ENCODE measurements at places on chromosomes 1 and 21.

DNA sequence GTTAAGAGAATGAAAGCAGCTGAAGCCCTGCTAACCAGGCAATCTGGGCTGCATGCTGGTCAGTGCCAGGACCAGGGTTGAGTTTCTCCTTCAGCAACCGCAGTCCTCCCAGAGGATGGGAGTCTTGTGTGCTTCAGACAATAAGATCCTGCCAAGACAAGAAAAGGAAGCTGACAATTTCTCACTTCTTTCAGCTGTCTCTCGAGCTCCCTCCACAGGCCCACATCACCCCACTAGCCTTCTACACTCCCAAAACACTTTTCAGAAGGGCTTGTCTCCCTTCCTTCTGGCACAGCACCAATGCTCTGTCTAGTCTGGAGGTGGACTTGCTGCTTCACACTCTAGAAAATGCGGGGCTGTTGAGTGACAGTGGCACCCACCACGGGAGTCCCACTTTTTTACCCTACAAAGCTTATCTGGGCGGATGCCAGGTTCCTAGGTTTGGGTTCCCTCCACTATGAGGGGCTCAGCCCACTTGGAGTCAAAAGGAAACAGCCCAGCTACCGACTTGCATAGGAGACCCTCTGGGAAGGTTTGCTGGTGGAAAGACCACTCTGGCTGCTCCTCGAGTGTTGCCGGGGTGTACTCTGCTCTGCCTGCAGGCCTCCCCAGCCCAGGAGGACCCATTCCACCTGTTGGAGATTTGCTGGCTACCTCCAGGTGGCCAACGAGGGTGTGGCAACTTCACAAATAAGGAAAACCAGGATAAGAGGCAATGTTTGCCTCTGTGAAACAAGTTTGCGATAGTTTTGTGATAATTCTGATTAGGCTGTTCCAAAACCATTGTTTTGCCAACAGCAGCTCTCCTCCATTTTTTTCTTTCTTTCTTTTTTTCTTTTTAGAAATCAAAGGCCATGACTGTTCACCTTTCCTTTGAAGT is 68.9 kb downstream of the TENT5C start:
- peak; percentile 88 for DNase-seq

- DNase-seq, result no peak
Measured at GRCh38 chr1:74681851-74682250, 8.3 kb upstream of the ERICH3 start.

DNA sequence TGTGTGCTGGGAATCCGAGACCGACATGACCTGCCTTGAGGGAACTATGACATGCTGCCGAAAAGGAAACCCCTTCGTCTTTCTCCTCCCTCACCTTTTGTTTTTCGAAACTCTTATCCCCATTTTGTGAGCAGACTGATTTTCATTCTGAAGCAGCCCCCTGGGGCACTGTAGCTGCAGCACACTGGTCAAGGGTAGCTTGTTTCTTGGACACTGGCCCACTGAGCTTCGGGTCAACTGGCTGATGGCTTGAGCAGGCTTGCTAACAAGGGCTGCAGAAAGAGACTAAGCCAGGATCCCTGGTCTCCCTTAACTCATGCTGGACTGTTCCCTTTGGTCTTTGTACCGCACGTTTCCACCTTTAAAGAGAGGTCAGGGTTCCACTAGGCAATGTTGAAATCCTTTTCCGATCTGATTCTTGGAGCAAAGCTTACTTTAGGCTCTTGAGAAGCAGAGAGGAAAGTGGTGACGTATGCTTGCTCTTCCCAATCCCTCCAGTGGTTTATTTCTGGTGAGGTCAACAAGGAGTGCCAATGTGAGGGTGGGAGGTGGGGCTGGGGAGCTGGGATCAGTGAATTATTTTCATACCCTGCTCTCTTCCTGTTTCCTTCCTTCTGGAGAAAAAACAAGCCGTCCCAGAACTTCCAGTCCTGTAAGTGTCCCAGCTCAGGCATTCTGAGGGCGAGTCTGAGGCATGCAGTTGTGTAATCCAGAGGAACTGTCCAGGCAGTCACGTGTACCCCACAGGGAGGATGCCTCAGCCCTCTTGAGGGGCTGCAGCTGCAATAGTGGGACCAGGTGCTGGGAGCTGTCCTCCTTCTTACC is 7.6 kb downstream of the CYP4B1 start:
- no peak for DNase-seq

DNA sequence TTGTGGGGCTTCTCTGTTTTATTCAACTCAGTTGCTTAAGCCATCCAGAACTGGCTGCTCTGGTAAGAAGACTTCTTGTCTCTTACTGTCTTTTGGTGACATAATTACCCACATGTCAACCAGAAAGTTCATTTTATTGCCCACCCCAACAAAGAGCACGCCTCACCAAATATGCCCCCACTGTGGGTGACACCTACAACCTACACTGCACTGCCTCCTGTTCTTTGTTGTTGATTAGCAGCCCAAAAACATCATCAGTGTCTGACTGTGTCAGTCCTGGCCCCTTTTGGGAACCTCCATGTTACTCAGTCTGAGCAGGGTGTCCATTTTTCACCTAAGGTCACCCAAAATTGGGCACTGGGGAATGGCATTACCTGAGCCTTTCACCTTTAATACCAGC is 49.3 kb downstream of the ZNF678 start:
- DNase-seq, result no peak

DNA sequence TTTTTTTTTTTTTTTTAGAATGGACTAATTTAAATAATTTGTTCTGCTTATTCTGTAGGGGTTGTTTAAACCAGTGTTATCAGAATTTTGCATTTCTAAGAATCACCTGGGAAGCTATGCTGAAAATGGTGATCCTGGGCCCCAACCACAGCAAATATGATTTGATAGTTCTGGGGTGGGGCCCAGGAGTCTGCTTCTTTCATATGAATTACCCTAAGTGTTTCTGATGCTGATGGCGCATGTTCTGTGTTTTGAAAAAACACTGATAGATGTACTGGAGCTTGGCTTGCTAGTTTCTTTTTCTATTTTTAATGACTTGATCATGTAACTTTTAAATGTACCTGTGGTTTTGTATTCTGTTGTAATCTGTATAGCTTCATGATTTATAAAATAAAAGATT is 89.3 kb downstream of the CDC14A start:
- DNase-seq, result peak; percentile 29

DNA sequence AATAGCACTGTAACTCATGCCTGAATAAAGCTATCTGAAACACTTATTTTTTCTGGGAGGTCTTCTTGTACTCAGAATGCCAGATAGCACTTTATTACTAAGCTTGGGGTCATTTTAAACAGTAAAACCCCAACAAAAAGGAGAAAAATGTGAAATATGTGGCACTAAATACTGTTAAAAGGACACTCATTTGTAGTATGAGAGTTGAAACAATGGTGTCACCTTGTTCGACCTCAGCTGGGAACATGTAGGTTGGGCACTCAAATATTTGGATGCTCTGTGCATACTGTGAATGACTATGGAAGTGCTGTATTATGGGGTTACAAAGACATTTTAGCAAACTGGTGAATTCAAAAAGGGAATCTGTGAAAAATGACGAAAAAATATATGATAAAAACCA is 53.9 kb downstream of the SELENOF start:
- no peak for DNase-seq

DNA sequence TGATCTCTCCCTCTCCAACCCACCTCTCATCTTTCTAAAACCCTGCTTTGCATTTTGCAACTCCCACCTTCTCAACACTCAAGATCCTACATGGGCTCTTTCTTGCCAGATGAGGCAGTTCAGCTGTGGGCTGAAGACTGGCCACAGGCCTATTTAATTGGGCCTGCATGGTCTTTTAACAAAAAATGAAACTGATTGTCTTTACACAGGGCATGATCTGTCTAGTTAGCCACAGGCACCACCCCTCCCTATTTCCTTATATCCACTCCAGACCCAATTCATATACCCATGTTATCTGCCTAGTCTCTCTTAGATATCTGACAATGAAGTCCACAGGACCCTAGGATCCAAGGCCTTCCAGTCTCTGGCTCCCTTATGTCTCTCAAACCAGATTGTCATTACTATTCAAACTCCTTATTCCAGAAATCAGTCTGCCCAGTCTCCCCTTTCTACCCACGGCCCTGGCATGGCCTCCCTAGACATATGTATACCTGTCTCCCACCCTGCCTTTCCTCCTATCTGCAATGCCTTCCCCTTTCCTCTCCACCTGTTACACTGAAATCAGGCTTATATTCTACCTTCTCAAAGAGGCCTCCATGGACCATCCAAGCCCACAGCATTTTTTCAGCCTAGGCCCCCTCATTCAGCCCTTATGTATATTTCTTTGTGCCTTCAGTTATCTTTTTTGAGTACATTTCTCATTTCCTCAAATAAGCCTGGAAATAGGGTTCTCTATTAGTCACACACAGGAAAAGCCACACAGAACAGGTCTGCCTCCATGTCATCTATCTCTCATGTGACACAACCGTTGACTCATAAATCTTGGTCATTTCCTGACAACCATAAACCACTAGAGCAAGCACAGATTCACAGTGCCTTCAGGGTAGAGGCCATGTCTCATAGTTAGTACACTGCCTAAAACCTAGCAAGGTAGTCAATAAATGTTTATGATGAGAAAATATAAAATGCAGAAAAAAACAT is 39.0 kb downstream of the LPAR3 start:
- DNase-seq, result peak; percentile 75

DNA sequence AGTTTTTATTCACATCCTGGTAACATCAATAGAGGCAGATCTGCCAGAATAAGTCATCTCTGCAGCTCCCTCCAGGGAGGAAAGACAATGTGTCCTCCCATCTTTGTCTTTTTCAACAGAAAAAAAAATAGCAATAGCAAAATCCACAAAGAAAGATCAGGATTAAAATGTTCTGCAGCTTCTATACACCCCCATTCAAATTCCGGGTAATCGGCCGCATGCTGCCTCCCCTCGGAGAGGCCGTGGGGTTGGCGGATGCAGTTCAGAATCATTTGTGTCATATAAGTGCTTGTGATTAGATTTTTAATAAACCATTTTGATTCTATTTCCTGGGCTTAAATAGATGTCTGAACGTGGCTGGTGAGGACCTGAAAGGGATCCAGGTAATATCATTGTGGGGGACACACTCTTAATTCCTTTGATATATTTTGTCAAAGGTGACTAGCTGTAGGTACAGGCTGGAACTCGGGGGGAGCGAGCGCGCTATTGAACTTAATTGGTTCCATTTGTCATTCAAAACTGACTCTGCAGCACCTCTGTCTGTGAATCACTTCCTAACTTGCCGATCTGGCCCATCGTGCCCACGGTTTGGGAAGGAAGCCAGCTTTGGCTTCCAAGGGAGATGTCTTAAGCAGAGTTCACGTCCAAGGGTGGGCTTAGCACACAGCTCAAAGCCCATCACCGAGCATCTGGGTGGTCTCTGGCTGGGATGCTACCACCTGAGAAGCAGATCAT is 85.6 kb upstream of the ARHGEF16 start:
- no peak for DNase-seq

DNA sequence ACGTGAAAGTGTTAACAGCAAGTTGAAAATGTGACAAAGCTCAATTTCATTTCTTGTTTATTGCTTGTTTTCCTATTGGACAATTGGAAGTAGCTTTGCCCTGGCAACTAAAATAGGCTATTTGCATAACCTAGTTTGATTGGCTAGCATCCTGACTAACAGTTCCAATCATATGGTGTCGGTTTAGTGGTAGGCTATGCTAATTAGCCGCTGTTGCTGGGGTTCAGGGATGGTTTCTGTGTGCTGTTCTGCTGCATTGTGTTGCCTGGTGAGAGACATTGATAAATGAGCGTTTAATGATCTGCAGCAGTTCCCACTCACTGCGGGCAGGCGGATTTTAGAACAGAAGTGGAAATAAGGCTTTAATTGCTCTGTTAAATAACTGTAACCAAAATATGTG is 68.5 kb downstream of the DYRK1A start:
- DNase-seq, result peak; percentile 99

DNA sequence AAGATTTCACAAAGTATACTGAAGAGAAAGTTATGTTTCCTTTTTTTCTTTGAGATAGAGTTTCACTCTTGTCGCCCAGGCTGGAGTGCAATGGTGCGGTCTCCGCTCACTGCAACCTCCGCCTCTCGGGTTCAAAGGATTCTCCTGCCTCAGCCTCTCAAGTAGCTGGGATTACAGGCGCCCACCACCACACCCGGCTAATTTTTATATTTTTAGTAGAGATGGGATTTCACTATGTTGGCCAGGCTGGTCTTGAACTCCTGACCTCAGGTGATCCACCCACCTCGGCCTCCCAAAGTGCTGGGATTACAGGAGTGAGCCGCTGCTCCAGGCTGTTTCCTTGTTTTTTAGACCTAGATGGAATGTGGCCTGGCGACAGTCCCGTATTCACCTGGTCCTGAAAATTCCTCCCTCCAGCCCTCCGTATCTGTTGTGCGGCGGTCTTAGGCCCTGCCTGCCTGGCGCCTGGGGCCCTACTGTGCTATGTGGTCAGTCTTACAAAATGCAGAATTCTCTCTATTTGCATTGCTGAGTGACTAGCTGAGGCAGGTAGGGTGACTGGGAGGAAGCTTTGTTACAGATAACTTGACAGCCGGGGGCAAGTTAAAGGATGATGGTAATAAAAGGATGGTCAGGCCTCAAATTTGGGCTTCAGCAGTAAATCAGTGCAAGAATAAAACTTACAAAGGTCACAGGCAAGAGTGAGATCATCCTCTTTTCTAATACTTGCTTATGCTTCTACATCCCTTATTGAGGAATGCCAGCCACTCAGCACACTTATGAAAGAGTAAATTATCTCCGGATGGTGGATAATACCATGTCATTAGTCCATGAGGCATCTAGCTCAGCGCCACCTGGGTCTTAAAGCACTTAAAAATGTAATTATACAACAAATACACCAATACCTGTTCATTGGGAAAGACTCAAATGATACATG is 30.3 kb downstream of the PARK7 start:
- DNase-seq, result no peak

DNA sequence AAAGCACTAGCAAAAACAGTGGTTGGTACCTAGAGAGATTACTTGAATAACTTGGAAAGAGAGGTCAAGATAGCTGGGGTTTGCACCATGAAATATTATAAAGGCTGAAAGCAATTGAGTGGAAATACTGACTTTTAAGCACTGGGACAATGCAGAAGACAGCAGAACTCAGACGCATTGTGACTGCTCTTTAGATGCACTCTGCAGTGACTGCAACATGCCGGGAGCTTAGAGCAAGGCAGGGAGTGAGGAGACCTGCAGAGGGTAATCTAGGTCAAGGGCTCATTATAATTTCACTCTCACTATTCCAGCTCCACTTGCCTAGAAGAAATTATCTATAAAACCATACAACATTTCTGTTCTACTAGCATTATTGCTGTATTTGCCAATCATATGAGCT is 36.6 kb downstream of the OLFM3 start:
- no peak for DNase-seq

DNA sequence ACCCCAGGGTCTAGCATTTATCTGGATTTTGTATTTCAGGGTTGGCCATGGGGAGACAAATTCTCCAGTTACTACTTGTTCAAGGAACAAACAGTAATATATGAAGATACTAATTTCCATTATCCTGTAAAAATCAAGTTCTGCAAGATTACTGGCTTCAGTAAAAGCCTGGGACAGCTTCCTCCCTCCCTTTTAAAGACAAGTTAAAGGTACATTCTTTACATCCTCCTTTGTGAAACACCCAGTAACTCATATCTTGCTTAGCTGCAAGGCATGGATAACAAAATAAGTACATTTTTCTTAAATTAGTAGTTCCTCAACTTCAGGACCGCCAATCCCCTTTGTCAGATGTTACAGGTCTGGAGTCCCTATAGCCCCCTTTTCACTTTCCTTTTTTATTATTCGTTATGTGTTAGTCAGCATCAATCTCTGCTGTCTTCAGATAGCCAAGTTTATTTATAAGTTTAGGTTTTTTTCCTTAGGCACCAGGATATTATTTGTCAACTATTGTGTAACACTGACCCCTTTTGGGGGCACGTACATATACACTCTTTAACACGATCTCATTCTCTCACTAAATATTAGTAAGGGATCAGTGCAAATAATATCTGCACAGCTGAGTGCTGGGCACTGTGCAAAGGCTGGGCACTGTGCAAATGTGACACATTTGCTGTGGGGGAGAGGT is 9.8 kb downstream of the ERRFI1 start:
- DNase-seq, result peak; percentile 22
